Eye (tissue), 1 donor: ENCODE measurements at places on chromosomes 16 and 17.

- peak; percentile 84 for DNase-seq
Measured at GRCh38 chr16:52308051-52308450, 238.9 kb downstream of the TOX3 start.

GRCh38 chr17:42878123-42878880 is 22.3 kb upstream of the G6PC1 start:
- no peak for DNase-seq

DNA sequence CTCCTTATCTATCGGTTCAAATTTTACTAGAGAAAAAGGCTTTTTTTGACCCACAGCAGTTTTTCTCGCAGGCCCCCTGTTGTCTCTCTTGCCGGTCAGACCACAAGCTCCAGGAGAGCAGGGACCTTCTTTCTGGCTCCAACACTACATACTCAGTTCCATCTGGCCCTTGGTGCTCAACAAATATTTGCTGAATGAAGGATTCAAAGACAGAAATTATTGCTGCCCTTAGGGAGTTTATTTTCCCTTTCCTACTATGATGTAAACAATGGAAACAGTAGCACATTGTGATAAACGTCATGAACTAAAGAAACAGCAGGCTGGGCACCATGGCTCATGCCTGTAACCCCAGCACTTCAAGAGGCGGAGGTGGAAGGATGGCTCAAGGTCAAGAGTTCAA is 59.0 kb upstream of the ATP2A3 start:
- DNase-seq, result no peak

DNA sequence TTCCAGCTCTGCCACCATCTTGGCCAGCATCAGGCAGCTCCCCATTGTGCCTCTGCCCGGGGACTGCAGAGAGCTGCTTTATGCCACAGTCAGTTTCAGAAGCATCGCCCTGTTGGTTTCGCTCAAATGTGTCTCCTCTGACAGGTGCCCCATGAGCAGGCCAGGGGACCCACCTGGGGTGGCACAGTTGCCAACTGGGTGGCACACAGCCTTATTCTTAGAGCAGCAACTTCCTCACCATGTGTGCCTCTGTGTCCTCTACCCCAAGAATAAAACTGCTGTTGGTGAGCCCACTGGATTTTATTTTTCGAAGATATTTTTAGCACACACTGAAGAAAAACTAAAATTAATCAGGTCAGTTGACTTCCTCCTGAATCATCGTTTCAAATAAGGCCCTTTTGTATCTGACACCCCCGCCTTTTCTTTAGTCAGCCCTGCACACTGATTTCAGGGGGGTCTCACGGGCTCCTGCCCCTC is 44.9 kb upstream of the CACNG5 start:
- DNase-seq, result no peak

DNA sequence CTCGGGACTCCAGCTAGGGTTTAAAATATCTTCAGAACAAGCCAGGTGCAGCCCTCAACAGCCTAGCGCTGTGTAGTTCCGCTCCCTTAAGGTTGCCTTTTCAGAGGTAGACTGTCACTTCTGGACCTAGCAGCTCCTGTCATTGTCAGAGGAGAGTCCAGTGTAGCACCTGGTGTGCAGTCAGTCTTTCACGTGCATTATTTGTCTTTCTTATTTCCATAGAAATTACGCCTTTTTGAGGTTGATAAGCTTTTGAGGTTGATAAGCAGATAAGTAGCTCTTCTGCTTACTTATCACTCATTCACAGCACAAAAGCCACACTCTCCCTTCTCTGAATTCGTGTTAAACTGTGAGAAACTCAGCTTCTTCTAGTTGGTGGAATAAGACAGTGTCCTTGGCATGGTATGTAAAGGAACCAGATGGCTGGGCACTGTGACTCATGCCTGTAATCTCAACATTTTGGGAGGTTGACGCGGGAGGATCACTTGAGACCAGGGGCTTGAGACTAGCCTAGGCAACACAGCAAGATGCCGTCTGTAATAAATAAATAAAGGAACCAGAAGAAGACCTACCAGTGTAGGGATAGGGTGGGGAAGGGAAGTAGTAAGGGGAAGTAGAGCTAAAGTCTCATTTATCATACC is 10.2 kb downstream of the EEF2K start:
- no peak for DNase-seq

DNA sequence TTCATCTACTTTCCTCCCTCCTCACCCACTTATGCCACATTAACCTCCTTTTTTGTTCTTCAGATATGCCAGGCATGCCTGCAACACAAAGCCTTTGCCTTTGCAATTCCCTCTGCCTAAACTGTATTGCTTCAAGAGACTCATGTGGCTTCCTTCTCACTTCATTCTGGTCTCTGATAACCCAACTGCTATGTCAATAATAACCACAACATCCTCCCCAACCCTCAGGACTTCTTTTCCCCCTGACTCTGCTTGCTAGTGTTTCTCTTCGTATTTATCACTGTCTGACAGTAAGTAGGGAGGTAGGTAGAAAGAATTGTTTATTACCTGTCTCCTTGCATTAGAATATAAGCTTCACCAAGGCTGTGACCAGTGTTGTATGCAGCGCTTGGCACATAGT is 22.4 kb downstream of the RBL2 start:
- DNase-seq, result no peak

- DNase-seq, result no peak
Measured at GRCh38 chr17:33373273-33373672, 80.2 kb upstream of the ASIC2 start.

GRCh38 chr17:48047113-48047740 is 932 bp upstream of the NFE2L1 start:
- DNase-seq, result no peak

DNA sequence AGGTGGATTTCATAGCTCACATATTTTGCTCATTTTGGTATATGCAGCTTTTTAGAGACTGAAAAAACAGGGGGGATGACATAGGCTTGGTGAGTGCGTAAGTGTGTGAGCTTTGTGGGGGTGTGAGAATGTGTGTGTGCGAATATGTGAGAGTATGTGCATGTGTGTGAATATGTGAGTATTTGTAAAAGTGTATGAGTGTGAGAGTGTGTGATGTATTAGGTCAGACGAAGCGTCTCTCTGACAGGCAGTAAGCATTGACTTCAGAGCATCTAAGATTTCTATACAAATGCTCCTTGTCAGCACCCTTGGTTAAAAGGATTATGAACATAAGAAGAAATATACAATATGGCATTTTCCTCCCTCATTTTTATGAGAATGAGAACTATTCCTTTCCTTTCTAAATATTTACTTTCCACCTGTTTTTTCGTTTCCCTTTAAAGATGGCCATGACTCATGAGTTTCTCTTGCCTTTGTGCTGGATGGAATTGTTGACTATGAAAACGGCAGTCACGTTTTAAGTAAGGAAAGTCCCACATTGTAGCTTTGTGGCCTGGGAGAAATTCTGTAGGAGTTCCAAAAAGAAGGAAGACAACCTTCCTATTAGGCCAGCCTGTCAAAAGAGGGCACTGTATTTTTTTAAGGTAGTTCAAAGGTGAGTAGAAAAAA is 276.4 kb downstream of the FOXL1 start:
- no peak for DNase-seq

DNA sequence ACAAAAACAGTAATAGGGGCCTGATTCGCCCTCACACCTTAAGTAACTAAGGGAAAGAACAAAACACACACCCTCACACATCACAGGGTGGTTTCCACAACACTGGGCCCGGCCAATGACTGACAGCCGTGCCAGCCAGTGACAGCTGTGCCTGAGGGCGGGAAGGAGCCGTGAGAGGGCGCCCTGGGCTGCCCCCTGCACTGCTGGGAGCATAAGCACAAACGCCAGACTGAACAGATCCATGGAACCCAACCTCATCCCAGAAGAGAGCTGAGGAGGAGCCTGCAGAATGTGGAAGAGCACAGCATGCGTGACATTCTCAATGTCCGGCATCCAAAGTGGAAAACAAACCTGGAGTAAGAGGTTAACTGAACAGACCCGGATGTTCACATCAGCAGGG is 16.0 kb downstream of the CSNK1D start:
- DNase-seq, result peak; percentile 50

GRCh38 chr17:82358465-82359350 is at the start of gene TEX19:
Gene TEX19, plus strand, starts transcription at chr17:82359247. Its CDS starts 2,904 bp downstream, at chr17:82362151.
- no peak for DNase-seq

DNA sequence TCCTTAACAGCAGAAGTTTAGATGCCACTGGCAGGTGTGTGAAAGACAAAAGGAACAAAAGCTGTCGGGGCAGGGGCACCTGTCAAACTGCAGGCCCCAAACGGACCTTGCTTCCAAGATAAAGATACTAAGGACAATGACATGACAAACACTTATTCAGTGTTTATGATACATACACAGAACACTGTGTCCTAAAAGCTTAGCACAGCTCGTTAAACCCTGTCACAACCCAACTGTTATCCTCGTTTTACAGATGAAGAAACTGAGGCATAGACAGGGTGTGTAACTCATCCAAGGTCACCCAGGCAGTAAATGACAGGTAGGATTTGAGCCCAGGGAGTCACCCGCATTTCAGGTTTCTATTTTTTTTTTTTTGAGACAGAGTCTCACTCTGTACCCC is 9.6 kb downstream of the SDK2 start:
- DNase-seq, result no peak

DNA sequence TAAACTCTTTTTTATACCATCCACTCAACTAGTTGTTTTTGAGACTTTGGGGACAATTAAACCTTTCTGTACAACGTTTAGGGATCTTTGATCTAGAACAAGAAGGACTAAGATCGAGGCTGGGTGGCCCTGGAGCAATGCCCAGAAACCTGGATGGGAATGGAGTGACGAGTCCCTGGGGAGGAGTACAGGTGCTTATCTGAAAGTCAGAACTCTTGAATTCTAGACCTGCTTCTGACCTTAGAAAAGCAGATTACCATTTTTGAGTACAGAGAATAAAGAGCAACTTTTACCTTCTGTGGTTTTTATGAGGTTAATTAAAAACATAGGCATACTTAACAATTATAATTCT is 17.8 kb downstream of the UBE2Z start:
- no peak for DNase-seq
